ENCODE measurements at places on chromosomes 13 and 19.

- DNase-seq: no peak
Observed at GRCh38 chr19:38506375-38506722, 72.9 kb downstream of the RYR1 start.

- no peak for DNase-seq
Observed at GRCh38 chr13:33919120-33919519, 101.2 kb downstream of the RFC3 start.

- no peak for DNase-seq
Observed at GRCh38 chr19:14333101-14333871, 48.0 kb upstream of the ADGRE5 start.

DNA sequence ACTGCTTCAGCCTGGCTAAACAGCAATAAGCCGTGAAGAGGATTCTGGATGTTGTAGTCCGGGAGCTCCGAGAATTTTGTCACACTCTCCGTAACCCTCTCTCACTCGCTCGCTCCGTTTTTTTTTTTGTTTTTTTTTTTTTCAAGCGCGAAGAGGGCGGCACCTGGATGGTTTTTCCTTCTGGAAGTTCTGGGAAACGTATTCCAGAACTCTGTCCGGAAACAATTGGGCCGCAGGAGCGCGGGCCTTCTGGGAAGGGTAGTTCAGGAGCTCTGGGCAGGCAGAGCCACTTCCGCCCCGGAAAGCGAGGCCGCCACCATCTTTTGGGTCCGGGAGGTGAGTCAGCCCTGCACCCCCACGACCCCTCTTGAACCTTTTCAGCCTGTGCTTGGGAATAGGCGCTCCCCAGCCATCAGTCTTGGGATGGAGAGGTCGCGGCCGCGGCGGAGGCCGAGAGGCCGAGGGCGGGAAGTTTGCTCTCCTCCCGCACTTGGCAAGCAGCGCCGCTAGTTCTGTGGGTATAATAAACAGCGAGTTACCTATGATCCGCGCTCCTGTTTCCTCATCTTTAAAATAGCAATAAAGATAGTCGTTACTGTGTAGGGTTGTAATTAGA is at the start of gene ZNF227:
Gene ZNF227, plus strand, starts transcription at position 283 of the 616 bp plus-strand sequence. CDS start 5,261 bp downstream, outside the sequence.
- DNase-seq: peak; percentile 87

- no peak for DNase-seq
Observed at GRCh38 chr19:47107953-47108746, 5.4 kb downstream of the ZC3H4 start.

DNA sequence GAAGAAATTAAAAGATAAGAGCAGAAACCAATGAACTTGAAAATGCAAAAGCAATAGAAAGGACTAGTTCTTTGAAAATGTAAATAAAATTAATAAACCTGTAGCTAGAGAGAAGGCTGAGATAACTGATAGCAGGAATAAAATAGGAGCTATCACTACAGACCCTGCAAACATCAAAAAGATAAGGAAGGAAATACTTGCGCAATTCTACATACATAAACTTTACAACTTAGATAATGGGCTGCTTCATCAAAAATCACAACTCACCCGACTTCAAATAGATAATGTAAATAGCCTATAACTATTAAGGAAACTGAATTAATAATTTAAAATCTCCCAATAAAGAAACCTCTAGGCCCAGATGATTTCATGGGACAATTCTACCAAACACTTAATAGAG is 3.5 kb upstream of the ATP4B start:
- no peak for DNase-seq

- no peak for DNase-seq
Observed at GRCh38 chr13:90438576-90438975, 908.9 kb upstream of the MIR17HG start.

- DNase-seq: no peak
Observed at GRCh38 chr19:38629568-38629967, 10.6 kb downstream of the EIF3K start.

DNA sequence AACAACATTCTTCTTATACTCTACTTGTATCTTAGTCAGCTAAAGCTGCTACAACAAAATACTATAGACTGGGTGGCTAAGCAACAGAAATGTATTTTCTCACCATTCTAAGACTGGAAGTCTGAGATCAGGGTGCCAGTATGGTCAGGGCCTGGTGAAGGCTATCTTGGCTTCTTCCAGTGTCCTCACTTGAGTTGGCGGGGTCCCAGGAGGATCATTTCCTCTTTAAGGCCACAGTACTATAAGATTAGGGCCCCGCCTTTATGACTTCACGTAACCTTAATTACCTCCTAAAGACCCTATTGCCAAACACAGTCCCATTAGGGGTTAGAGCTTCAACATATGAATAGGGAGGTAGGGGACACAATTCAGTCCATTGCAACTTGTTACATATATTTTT is 30.7 kb upstream of the DOCK9 start:
- no peak for DNase-seq

DNA sequence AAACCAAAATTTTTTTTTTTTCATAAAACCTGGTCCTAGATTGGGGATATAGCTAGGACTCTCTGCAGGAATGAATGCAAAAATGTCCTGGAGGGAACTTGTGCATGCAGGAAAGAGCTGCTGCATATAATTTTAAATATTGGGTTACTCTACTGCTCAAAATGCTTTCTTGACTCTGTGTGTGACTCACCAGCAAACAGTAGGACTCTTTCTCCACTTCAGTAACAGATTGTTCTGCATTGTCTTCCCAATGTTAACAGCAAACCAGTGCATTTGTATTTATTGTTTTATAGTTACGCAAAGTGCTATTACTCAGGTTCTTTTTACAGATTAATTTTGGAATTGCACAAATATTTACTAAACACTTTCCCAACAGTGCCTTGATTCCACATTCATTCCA is 163.7 kb upstream of the KL start:
- DNase-seq: no peak

DNA sequence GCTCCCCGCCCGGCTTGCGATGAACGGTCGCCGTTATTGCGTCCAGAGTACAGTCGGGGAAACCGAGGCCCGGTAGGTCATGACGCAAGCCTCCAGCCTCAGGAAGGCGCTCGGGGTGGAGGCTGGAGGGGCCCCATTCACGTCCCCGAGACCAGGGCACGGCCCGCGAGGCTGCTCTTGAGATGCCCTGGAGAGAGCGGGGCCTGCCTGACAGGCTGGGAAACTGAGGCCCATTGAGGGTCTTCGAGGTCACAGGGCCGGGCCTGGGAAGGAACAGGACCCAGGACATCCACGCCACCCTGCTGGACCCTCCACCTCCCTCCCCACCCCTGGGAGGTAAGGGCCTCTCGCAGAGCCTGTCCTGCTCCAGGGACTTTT is 367 bp downstream of the NDUFS7 start:
- DNase-seq: no peak

DNA sequence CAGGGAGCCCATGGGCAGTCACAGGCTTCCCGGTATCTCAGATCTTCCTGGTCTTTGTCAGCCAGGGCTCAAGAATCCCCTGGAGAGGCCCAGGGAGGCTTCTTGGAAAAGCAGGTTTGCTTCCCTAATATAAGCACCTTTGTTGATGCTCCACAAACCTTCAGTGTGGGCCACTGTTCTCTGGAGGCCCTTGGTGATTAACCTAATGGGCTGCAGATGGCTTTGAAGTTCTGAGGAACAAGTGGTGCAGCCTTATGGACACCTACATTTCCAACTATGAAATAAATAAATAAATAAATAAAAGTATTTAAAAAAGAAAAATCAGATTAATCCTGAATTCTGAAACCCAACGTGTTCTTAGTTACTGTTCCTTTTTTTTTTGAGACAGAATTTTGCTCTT is at the start of gene BSPH1:
Gene BSPH1, minus strand, starts transcription at position 101 of the 400 bp plus-strand sequence. Its CDS starts 89 bp downstream, at position 12.
- no peak for DNase-seq

DNA sequence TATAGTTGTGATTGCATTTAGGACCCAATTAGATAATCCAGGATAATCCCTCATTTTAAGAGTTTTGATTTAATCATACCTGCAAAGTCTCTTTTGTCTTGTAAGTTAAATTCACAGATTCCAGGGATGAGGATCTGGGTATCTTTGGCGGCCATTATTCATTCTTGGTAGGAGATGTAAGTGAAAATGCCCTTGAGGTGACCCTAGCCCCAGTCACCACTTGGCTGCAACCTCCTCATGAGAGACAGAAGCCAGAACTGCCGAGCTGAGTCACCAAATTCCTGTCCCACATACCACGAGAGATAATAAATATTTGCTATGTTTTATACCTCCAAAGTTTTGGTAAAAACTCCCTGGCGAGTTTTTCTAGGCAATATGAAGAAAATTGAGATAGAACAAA is 389.4 kb downstream of the RFC3 start:
- no peak for DNase-seq

- DNase-seq: no peak
Observed at GRCh38 chr19:16116067-16116466, 4.4 kb downstream of the RAB8A start.

GRCh38 chr13:82758044-82758443 is 1124.2 kb downstream of the SLITRK1 start:
- no peak for DNase-seq

DNA sequence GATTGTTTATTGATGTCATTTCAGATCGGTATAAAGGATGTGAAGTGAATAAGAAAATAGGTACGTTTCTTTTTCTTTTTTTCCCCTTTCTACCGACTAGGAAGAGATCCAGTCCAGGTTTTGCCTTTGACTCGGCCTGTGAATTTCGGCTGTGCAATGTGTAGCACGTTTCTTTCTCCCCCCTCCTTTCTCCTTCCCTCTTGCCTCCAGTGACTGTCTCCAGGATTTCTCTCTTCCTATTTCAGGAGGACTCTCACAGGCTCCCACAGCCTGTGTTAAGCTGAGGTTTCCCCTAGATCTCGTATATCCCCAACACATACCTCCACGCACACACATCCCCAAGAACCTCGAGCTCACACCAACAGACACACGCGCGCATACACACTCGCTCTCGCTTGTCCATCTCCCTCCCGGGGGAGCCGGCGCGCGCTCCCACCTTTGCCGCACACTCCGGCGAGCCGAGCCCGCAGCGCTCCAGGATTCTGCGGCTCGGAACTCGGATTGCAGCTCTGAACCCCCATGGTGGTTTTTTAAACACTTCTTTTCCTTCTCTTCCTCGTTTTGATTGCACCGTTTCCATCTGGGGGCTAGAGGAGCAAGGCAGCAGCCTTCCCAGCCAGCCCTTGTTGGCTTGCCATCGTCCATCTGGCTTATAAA is at the start of gene GPC6:
Gene GPC6, plus strand, starts transcription at position 185 of the 657 bp plus-strand sequence.
- DNase-seq: no peak
